ENCODE measurements at places on chromosomes 12 and 14.

DNA sequence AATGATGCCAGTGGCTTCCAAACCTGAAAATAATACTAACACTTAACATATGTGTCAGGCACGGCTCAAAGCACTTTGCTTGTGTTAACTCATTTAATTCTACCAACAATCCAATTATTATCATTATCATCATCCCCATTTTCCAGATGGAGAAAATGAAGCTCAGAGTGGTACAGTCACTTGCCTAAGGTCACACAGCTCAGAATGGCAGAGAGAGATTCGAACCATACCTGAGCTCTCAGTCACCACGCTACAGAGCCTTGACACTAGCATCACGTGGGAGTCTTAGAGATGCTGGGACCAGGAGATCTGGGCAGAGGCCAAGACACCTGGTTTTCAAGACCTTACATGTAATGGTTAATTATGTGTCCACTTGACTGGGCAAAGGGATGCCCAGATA is 34.2 kb downstream of the DHX37 start:
- DNase-seq, result no peak

DNA sequence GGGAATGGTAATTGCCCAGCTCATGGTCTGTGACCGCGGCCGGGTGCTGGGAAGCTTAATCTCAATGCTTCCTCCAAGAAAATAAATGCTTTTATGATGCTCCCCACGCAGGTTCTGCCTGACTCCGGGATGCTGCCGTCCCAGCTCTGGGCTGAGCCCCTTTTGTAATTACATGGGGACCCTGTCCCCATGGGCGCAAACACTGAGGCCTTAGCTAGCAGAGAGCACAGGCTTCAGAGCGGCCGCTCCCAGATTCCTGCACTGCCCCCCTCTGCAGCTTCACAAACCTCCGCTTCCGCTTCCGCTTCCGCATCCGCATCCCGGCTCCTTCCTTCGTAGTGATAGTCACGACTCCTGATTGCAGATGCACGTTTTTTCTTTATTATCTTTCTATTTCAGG is 129.5 kb downstream of the KIF26A start:
- no peak for DNase-seq

GRCh38 chr14:76718306-76719040 is 42.8 kb upstream of the VASH1 start:
- DNase-seq, result no peak

DNA sequence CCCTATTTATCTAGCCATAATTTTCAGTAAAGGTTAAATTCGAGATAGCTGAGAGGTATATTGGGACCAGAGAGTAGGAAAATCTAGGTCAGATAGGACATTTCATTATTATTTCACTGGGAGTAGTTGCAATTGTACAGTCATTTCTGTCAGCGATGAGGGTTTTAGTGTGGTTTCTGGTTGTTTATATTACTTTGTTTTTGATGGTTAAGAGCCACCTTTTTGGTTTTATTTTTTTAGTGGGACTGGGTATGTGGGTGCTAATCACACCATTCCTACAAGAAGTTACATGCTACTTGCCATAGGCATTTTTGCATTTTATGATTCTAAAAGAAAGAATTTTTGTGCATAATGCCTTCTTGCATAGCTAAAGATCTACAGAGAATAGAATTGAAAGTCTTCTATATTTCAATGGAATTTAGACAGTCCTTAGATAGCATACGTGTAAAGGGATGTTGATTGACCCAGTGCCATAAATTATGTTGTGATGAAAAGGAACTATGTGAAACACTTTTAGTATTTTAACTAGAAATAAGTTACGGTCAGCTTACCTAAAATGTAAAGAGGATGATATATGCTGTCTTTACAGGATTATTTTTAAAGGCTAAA is 85.2 kb downstream of the KTN1 start:
- no peak for DNase-seq

- DNase-seq, result no peak
These were observed 20.8 kb downstream of the TRAFD1 start for GRCh38 chr12:112146123-112146522.

DNA sequence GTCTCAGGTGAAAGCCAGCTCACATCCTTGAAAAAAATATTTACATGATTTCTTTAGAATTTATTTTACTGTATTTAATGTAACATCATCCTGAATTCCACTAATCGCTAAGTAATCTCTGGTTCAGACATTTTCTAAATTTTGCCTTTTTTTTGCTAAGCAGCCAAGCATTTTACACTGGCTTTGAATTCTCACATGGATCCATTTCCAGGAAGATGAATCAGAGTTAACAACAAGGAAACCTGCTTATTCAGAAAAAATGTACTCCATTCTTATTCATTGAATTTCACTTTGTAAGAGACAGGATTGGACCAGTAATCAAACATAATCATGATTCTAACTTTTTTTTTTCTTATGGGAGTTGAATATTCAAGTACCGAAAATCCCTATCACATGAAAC is 1785.1 kb upstream of the FLRT2 start:
- no peak for DNase-seq

DNA sequence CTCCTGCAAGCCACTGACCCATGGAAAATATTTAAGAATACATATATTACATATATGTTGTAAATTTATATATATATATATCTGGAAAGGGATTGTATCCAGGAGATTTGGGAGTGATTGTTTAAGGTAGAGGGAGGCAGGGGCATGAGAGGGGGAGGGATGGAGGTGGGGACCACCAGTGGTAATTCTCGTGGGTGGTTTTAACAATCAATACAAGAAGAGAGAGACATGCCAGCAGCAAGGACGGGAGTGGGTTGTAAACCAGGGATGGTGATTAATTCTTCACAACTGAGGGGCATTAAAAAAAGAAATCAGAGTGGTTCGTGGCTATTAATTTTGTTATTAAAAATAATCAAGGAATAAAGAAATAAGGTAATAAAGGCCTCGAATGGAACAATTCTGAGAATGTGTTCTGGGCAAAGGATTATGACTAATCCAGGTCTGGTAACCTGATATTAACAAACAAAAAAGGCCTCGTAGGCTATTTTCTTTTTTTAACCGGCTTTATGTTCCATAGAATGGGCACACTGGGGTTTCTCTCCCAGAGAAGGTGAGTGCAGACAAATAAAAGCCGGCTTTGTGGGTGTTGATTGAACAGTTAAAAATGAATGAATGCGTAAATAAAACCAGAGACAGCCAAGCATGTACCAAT is 8.3 kb upstream of the RTL1 start:
- DNase-seq, result no peak

- no peak for DNase-seq
These were observed 55.0 kb upstream of the GRIP1 start for GRCh38 chr12:66733839-66734238.

DNA sequence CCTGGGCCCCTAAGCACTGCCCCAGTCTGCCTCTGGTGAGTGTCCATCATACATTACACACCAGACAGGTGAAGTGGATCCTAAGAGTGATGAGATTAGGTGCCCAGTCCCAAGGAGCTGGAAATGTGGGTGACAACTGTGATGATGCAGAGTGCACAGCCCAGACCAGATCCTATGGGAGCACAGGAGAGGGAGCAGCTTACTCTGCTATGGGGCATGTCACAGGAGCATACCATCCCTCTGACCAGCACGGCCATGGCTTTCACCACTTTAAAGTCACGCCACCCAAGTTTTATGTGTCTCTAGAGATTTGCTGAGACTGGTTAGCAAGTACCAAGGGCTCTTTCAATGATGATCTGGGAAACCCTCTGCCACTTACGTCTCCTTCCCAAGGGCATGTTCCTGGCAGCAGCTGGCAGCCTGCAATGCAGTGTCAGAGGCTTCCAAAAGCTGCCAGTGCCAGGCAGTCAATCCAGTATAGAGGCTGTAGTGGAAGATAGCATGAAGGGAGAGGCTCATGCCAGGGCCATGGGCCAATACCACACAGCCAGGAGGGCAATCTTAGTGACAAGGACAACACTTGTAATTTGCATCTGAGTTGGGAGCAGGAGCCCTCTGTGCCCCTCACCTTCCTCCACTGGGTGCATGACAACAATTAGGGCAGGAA is 40.2 kb downstream of the STAB2 start:
- DNase-seq, result no peak

- no peak for DNase-seq
These were observed 27.2 kb upstream of the ALG10B start for GRCh38 chr12:38289396-38289795.

- DNase-seq, result no peak
These were observed 935.5 kb upstream of the FBXO33 start for GRCh38 chr14:40367717-40368116.

- DNase-seq, result no peak
These were observed 27.4 kb upstream of the CCND2 start for GRCh38 chr12:4246116-4246515.

- DNase-seq, result no peak
These were observed 167.1 kb upstream of the SOX5 start for GRCh38 chr12:24116548-24116947.

GRCh38 chr12:41919526-41920261 is 225.0 kb downstream of the GXYLT1 start:
- DNase-seq, result no peak

- no peak for DNase-seq
These were observed 125.8 kb upstream of the AVPR1A start for GRCh38 chr12:63276537-63277365.

GRCh38 chr12:93167331-93167730 is 210.4 kb upstream of the NUDT4 start:
- no peak for DNase-seq

- no peak for DNase-seq
These were observed at the start of gene PGF for GRCh38 chr14:74955229-74956026. TSS of gene PGF (minus strand) at chr14:74955597. CDS start at chr14:74955242, 355 bp downstream.

GRCh38 chr14:102696856-102697495 is 80.3 kb upstream of the TRAF3 start:
- no peak for DNase-seq

GRCh38 chr14:81401420-81402122 is 1.4 kb upstream of the STON2 start:
- no peak for DNase-seq

DNA sequence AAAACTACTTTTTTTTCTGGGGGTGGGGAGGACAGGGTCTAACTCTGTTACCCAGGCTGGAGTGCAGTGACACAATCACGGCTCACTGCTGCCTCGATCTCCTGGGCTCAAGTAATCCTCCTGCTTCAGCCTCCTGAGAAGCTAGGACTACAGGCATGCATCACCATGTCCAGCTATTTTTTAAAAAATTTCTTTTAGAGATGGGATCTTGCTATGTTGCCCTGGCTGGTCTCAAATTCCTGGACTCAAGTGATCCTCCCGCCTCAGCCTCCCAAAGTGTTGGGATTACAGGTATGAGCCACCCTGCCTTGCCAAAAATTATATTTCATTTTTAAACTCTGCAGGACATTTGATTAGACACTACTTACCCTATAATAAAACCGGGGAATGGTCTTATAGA is 5.5 kb downstream of the PPP2R3C start:
- DNase-seq, result no peak

- DNase-seq, result no peak
These were observed 7.4 kb downstream of the SERPINA12 start for GRCh38 chr14:94501588-94502516.

DNA sequence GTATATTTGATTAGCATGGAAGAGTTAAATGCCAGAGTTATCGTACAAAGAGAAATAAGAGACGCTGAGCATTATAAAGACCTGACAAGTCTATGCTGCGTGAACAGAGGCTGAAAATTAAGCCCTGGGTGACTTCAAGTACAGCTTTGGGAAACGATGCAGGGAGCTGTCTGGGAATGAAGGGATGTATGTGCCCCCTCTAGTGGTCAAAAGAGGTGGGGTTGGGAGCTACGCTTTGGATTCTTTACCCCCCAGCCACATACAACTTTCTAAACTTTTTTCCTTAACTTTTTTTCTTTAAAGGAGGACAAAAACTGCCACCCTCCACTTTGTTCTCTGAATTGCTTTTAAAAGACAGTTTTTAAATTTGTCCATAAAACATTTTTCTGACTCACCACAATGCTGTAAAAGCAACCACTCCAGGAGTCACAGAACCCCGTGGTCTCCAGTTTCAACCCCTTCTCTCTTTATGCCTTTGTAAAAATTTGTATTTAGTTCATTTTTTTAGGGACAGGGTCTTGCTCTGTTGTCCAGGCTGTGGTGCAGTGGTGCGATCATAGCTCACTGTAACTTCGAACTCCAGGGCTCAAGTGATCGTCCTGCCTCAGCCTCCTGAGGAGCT is 59.4 kb downstream of the ZNF664 start:
- no peak for DNase-seq

GRCh38 chr12:113369391-113369985 is 11.1 kb downstream of the PLBD2 start:
- no peak for DNase-seq

GRCh38 chr12:96397756-96398423 is 2.3 kb downstream of the CDK17 start:
- DNase-seq, result no peak

DNA sequence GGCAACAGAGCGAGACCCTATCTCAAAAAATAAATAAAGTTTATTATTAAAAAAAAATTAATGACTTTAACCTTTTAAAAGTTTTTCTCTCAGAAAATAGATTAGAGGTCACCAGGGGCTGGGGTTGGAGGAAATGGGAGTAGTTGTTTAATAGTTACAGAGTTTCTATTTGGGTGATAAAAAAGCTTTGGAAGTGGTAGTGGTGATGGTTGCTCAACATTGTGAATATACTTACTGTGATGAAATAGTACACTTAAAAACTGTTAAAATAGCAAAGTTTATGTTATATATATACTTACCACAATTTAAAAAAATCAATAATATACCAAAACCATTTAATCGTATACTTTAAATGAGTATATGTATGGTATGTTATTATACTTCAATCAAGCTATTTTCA is 59.6 kb downstream of the ARL6IP4 start:
- DNase-seq, result no peak

GRCh38 chr14:67491741-67492507 is 3.4 kb upstream of the TMEM229B start:
- DNase-seq, result no peak

DNA sequence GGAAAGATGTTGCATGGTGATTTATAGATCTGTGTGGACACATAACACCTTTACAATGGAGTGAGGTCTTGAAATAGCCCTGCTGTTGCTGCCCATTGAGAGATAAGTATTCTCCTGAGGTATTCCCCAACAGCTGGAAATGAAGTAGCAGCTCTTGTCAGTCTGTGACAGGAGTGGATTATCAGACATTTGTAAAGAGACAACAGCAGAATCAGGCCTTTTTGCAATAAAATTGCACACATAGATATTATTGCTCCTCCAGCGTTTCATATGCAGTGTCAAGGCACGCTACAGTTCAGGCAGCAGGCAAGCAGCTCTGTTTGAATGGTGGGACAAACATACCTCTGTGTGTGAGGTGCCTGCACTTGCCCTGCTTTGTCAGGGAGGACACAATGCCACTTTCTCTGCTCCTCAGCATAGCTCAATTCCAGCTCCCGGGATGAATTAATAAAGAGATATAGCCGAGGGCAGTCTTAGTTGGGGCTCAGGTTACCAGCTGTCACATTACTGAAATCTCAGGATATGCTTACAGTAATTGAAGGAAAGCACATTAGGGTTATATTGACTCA is 49.4 kb downstream of the BICD1 start:
- DNase-seq, result no peak

- no peak for DNase-seq
These were observed 20.9 kb downstream of the HIP1R start for GRCh38 chr12:122855928-122856831.

All from activated CD8-positive, alpha-beta memory T cell treated with anti-CD3 and anti-CD28 coated beads, Interleukin-2, amount 50 U/mL, for 4 hours (primary cell).